ENCODE measurements at places on chromosomes 16 and 17.

- no peak for DNase-seq
Measured at GRCh38 chr16:19888834-19889233, 4.2 kb upstream of the GPRC5B start.

DNA sequence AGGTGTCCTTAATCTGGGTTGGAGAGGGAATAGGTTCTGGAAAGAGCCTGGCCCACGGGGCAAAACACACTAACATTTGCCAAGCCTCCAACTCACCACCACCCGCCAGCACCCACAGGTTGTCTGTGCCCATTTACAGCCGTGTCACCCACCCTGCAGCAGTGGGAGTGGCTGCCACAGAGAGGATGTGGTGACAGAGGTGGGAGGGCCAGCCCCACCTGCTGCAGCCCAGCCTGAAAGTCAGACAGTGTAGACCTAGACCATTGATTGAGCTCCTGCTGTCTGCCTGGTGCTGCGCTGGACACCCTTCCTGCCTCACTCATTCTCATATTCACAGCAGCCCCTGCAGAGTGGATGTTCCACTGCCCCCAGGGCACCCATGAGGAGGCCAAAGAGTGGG, 44.7 kb downstream of the IL21R start:
- DNase-seq, result no peak

- no peak for DNase-seq
Measured at GRCh38 chr16:28873543-28874201, 4.6 kb upstream of the ATP2A1 start.

- no peak for DNase-seq
Measured at GRCh38 chr16:68553186-68553585, 14.1 kb downstream of the ZFP90 start.

GRCh38 chr16:31225193-31225592, 8.3 kb upstream of the PYDC1 start:
- no peak for DNase-seq

- DNase-seq, result no peak
Measured at GRCh38 chr17:50534222-50534978, 1.9 kb downstream of the EPN3 start.

DNA sequence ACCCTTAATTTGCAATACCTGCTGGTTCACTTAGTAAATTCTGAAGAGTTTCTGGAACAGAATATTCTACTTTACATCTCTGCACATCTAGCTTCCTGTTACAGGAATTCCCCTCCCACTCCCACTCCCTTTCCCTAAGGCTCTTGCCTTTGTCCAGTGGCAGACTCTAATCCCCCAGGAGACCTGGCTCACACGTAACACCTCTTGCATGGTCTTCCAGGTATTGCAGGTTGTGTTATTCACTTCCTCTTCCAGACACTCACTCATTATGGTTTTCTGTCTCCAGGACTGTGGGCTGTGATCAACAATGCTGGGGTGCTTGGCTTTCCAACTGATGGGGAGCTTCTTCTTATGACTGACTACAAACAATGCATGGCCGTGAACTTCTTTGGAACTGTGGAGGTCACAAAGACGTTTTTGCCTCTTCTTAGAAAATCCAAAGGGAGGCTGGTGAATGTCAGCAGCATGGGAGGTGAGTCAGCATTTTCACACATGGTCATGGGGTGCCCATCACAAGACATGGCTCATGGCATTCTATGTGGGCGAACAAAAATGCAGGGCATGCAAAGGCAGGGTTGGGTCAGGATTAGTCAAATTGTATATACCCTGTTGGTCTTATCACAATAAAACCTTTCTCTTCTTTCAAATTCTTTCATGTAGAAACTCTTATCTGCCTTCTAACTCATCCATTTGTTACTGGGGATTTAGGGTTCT, 35.8 kb downstream of the HSD17B2 start:
- DNase-seq, result no peak

- DNase-seq, result no peak
Measured at GRCh38 chr17:47057830-47058229, 78.8 kb upstream of the RPRML start.

DNA sequence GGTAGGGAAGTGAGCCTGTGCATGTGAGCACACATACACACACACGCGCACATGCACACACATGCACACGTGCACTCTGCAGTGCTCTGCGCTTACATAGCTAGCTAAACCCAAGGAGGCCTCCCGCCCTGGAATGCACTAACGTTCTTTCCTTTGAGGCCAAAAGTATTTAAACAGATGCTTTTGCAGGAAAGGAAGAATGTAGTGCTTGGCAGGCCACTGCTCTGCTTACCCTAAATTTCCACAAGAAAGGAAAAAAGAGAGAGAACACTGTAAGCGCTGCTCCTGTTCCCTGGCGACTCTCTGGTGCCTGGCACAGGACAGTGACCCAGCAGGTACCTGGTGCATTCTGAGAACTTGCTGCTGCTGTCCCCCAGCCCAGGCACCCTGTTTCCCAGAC, 31.3 kb upstream of the MRPS23 start:
- DNase-seq, result no peak

DNA sequence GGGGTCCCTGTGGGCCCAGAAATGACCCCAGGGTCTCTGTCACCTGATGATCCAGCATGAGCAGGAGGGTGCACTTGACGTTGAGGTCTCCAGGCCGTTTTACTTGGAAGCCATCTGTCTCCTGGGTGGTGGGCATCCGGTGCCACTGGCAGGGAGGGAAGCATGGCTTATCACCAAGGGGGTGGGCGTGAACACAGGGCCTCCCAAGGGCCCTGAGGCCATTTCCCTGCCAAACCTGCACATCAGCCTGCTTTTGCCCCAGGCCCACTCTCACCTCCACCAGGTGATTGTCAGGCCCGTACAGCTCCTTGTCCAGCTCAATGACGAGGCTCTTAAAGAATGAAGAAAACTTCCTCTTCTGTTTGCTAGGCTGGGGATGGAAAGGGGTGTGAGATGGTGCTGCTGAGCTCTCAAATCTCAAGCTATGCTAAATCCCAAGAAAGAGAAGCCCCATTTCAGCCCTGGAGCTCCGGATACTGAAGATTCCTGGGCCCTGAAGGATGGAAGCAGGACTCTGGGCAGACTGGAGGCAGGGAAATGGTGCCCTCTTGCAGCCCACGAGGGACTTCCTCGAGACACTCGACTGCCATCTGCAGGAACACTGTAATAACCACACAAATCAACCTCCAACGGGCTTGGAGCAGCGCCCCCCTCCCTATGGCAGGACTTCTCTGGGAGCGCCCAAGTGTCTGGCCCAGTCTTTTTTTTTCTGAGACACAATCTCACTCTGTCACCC, 7.1 kb upstream of the FTSJ3 start:
- peak; percentile 65 for DNase-seq

DNA sequence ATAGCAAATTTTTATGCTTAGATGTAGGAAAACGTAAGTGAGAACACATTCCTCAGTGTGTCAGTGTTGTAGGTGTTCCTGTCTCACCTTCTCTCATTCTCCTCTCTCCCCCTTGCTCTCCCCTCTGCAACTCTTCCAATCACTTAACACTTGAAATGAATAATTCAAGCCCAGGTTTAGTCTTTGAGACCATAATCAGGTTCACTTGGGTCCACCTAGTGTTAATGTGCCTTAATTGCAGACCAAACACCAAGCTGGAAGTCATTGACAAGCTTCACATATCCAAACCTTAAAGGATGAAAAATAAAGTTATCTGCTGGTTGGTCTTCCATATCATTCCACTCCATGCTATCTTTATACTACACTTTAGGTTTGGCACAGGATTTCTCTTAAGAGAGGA, 37.0 kb downstream of the STXBP4 start:
- DNase-seq, result no peak

- DNase-seq, result no peak
Measured at GRCh38 chr17:60542071-60542470, 16.0 kb upstream of the APPBP2 start.

DNA sequence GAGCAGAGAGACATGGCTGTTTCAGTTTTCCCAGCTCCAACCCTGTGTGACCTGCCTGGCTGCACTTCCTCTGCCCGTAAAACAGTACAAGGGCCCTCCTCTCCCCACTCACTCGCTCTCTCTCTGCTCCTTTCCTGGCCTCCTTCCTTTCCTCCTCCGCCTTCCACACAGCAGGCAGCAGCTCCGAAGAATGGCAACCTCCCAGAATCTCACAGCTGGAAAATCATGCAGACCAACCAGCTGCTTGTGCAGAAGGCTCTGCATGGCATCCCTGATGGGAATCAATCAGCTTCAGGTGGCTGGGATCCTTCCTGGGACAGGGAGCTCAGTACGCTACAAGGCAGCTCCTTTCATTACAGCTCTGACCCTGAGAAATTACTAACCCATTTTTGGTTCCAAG, 27.4 kb downstream of the TMEM132E start:
- no peak for DNase-seq

GRCh38 chr16:84593825-84594724, 23.8 kb downstream of the COTL1 start:
- no peak for DNase-seq

GRCh38 chr17:4184811-4185210, 41.8 kb downstream of the CYB5D2 start:
- no peak for DNase-seq

DNA sequence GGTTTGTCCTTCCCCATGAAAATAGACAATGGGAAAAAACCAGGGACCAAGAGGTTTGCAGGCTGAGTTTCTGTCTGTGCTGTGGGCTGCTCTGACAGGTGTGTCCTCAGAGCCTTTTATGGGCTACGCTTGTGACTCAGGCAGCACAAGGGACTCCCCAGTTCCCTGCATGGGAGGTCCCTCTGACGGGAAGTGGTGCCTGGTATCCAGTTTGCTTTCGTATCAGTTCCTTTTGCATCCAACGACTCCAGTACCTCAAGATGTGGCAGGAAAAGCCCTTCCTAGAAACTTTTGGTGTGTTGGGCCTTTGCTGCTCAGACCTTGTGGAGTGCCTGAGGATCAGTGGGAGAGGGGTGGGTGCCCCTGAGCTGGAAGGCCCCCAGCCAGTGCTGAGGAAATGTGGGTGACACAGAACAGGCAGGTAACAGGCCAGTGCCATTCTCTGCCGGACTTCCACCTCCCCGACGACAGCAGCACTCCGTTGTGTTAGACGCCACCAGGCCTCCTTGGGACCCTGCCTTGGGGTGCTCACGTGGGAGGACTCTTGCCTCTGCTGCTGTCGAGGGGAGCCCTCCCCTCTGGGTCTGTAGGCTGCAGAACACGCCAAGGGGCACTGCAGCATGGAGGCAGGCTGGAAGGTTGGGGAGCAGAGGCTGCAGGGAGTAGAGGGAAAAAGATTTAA, 38.4 kb upstream of the IRF8 start:
- no peak for DNase-seq

DNA sequence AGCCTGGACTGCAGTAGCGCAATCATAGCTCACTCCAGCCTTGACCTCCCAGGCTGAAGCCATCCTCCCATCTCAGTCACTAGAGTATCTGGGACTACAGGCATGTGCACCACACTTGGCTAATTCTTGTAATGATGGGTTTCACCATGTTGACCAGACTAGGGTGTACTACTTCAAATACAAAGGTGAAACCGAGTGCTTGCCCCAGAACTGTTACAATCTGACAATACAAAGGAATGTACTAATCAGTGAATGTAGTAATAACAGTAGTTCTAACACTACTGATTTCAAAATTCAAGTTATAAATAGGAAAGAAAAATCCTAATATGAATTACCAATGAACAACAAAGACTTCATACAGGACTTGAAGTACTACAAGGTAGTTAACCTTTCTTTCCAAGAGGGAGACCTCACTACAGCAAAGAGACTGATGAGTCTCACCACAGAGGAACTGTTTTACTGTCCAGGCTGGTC, 24.4 kb downstream of the CRK start:
- no peak for DNase-seq

GRCh38 chr17:57639381-57639780, 105.7 kb downstream of the CCDC182 start:
- DNase-seq, result no peak

DNA sequence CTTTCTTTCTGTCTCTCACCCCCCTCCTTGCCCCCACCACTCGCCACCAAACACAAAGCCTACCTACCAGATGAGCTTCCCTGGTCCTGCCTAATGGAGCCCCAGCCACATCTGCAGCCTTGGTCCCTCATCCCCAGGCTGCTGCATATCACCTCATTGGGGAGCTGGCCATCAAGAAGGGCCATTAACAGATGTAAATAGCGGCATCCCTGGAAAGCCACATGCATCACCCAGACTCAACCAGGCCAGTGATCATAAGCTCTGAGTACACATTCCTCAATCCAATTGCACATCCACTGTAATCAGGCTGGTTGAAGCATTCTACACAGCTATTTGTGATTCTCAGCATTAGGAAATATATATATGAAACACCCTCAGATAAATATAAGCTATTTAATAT, 211.7 kb upstream of the C17orf78 start:
- no peak for DNase-seq

DNA sequence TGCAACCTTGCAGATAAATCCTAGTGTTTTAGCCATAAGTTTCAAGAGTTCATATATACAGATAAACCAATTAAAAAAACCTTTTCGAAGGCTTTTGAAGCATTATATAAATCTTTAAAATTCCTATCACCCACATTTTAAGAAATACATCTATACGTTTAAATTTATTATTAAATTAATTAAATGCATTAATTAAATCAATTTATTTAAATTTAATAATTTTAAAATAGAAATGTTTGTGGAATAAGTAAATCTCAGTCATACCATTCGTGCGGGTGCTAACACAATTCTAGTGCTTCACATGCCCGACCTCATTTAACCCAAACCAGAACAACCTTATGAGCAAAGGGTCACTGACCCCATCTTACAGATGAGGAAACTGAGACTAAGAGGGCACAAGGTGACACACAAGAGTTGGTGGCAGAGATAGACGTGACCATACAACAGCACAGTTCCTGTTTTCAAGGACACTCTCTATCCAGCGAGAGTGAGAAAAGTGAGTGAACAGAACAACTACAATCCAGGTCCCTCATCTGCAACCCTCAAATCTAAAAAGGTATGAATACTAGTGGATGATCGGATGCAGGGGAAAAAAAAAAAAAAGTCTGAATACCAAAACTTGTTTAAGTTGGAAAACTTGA, 1.4 kb downstream of the NSMCE1 start:
- DNase-seq, result no peak

DNA sequence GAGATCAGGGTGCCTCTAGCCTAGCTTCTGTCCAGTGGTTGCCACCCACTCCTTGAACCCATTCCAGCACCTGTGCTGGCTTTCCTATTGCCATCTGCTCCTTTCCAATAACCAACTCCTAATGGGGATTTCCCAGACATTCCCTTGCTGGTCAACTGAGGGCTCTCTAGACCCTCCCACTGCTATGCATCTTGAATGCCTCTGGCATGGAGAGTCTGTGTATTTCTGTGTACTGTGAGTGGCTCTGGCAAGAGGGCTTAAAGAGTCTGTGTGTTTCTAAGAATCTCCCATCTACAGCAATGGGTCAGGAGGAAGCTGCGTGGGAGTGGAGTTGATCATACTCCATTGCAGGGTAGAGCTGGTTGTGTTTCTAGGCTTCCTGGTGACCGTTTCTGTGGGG, 11.0 kb upstream of the EPN3 start:
- no peak for DNase-seq

- no peak for DNase-seq
Measured at GRCh38 chr17:71363661-71364060, 757.2 kb upstream of the SOX9 start.

- no peak for DNase-seq
Measured at GRCh38 chr17:7987112-7987893, 15.1 kb upstream of the GUCY2D start.

- no peak for DNase-seq
Measured at GRCh38 chr17:8693328-8693727, 51.3 kb downstream of the CCDC42 start.

- DNase-seq, result no peak
Measured at GRCh38 chr17:17492085-17492484, 4.1 kb downstream of the RASD1 start.
